ENCODE measurements at places on chromosomes 16 and 17.

- DNase-seq, result no peak
Measured at GRCh38 chr16:67184453-67184994, 761 bp upstream of the MATCAP1 start.

DNA sequence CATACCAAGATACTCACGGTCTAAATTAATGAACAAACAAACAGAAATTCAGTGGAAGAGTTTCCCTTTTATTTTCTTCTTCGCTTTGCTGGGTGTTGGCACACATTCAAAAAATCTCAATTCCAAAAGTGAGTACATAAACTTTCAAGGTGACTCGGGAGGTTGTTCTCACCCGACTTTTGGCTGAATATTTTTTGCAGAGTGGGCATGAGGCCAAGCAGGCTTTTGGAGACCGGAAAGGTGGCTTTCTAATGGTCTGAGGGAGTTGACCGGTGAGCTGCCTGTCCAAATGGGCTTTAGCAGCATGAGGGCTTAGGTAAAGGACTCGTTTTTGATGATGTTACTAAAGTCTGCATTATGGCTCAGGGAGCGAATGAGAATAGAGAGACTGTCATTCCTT is 318.7 kb downstream of the CPPED1 start:
- DNase-seq, result no peak

- DNase-seq, result no peak
Measured at GRCh38 chr16:82867485-82867884, 240.7 kb downstream of the CDH13 start.

GRCh38 chr17:28879886-28880571 is 17.5 kb downstream of the FLOT2 start:
- DNase-seq, result no peak

- peak; percentile 36 for DNase-seq
Measured at GRCh38 chr16:89827383-89828198, 684 bp upstream of the SPIRE2 start.

- no peak for DNase-seq
Measured at GRCh38 chr16:24908716-24909115, 63.0 kb downstream of the SLC5A11 start.

DNA sequence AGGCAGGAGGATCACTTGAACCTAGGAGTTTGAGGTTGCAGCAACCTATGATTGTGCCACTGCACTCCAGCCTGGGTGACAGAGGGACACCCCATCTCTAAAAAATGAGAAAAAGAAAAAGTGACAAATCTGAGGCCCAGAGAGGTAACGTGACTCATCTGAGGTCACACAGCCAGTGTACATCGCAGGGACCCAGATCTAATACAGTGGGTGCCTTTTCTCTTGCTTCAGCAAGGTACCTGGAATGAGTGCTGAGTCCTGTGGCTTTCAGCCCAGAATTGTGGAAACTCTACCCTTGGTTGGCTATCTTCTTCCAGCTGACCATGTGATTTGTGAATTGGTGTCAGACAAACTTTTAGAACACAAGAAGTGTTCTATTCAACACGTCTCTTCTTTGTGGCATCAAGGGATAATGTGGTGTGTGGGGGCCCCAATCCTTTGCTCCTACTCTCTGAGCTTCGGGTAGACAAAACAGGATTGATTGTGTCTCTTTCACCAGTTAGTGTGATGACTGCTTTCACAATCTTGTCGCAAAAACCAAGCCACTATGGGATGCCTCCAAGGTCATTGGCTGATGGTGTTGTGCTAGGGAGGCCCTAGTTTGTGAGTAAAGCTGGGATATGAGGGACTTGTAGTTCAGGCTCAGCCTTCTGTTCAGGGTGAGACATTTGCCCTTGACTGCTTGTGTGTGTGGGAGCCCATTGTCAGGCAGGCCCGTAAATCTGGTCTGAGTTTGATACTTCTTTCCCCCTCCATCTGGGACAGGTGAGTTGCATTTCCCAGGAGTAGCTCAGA is 71.0 kb downstream of the MSI2 start:
- no peak for DNase-seq

DNA sequence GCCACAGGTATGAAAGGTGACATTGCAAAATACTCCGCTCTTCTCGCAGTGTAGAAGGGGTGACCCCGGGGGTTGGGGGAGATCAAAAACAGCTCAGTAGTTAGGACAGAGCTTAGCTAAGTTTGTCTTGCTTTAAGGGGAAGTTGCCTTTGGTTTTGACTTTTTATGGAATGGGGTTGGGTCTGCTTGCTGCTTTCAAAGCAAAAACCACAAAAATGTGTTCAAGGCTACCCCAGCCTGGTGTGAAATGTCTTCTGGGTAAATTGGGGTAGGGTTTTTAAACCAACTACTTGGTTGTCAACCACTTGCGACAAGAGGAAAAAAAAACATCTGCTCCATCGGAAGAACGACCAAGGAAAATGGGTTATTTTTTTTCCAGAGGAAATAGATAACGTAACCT is 6.2 kb downstream of the FUS start:
- DNase-seq, result no peak

- peak; percentile 86 for DNase-seq
Measured at GRCh38 chr17:34254651-34255380, at the start of gene CCL2. TSS of gene CCL2 (plus strand) at chr17:34255285. CDS start at chr17:34255350, 65 bp downstream.

DNA sequence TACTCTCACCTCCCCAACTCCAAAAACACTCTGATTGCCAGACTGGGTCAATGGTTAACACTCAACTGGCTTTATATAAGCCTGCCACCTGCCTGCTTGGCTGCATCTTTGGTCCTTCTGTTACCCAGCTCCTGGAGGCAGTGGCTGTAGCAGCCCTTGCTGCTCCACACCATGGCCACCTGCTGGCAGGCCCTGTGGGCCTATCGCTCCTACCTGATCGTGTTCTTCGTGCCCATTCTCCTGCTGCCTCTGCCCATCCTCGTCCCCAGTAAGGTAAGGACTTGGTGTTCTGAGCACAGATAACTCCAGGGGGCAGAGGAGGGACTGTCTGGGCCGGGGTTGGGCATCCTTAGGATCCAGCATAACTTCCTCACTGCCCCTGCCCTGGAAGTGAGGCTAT is at the start of gene SLC13A2:
TSS of gene SLC13A2 (plus strand) at position 103 of the 400 bp plus-strand sequence. CDS start at position 172, 69 bp downstream.
- no peak for DNase-seq

- DNase-seq, result no peak
Measured at GRCh38 chr17:33615861-33616260, 322.8 kb upstream of the ASIC2 start.

- DNase-seq, result no peak
Measured at GRCh38 chr17:63476459-63476853, 405 bp upstream of the ACE start.

DNA sequence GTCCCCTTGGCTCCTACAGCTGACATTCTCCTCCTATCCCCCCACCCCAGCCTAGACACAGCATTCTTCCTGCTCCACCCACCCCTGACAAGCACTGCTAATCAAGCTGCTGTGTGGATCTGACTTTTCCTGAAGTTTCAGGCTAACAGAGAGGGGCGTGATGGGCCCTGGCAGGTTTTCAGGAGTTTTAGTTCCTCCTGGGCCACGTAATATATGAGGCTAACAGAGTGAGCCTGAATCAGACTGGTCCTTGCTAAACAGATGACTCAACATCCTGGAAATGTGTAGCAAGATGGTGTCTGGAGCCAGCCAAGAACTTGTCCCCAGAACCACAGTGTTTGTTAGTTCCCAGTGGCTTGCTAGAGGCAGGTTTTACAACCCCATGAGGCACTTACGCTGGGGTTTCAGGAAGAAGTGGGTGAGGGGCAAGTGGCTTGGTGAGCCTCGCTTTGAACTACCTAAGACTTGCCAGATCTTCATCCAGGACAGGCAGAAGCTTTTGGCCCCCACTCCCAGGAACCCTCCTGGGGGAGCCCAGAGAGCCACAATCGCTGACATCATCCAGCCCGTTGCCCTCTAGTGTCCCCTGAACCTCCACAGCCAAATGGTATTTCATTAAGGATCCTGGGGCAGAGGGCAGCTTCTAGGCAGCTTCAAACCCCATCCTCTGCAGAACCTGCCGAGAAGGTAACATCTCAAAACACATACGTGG is 15.9 kb downstream of the TMEM92 start:
- DNase-seq, result peak; percentile 98

GRCh38 chr17:81322271-81323082 is 27.4 kb upstream of the SLC38A10 start:
- peak; percentile 35 for DNase-seq

- no peak for DNase-seq
Measured at GRCh38 chr16:11636172-11636721, 32.0 kb upstream of the SNN start.

DNA sequence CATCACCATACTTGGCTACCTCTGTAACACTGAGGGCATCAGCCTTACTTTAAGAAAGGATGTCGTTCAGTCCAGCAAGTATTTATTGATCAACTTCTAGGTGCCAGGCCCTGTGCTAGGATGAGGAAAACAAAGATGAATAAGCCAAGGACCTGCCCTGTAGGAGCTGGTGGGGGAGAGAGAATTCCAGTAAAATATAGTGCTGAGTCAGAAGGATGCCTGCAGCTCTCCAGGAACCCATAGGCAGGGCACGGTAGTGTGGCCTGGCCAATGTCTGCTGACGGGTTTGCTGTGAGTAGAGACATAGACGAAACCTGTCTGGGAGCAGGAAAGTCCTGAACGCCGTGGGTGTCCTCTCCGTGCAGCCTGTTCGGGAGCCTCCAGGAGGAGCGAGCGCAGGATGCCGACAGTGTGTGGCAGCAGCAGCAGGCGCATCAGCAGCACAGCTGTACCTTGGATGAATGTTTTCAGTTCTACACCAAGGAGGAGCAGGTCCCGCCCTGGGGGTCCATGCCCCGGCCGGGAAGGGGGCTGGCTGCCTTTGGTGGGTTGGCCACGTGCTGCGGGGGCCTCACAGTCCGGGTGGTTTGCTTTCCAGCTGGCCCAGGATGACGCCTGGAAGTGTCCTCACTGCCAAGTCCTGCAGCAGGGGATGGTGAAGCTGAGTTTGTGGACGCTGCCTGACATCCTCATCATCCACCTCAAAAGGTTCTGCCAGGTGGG is 55.6 kb downstream of the USP43 start:
- peak; percentile 13 for DNase-seq

GRCh38 chr16:9077091-9077809 is 14.2 kb upstream of the HAPSTR1 start:
- peak; percentile 68 for DNase-seq

DNA sequence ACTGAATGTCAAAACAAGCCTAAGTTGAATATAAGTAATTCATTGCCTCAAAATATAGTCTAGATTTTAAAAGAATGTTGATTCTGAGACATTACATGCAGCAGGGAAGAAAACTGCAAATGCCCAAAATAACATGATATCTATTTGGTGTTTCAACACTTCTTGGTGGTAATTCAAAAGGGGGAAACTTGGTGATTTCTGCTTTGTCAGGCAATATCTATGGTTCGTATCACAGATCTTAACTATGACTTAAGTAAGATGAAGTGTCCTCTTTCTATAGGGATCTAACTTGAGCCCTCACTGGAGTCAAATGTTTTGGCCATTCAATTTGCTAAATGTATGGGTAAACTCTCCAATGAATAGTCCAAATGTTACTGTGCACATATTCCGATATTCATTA is 44.6 kb downstream of the GNA13 start:
- no peak for DNase-seq

GRCh38 chr17:30908717-30909420 is 2.8 kb upstream of the TEFM start:
- DNase-seq, result no peak

- no peak for DNase-seq
Measured at GRCh38 chr17:2058586-2059546, 4.0 kb downstream of the HIC1 start.

DNA sequence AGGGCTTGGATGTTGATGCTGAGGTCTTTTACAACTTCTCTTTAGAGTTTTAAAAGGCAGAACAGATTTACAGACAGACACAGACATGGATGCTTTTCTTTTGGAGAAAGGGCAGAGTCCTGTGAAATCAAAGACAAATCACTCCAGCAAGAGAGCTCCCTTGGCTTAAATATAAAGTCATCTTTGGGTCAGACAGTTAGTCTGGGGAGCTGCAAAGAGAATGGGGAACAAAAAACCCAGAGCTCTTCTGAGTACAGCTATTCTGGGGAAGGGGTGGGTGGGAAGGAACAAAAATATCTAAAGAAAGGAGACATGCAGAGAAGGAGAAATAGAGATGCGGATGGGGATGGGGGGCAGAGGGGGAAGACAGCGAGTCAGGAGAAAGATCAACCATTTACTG is 266.6 kb downstream of the XYLT1 start:
- DNase-seq, result no peak

- no peak for DNase-seq
Measured at GRCh38 chr16:81251871-81252270, 13.4 kb downstream of the BCO1 start.

- no peak for DNase-seq
Measured at GRCh38 chr16:31167315-31167714, 12.6 kb upstream of the FUS start.

DNA sequence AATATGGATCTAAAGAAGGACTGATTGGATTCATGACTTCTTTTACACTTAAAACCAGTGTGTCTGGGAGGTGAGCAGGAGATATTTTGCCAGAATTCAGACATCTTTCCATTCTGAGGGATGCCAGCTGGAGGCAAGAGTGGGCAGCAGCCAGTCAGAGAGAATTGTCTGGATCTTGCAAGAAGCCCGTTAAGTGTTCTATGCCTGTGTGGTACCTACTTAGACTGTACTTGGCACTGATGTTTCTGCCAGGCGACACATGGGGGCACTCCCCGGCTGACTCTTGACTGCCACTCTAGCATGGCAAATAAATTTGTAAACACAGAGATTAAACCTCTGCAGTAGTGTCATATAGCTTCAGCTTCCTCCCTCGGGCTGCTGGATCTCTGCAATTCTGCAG is 247.7 kb downstream of the UTP18 start:
- no peak for DNase-seq

DNA sequence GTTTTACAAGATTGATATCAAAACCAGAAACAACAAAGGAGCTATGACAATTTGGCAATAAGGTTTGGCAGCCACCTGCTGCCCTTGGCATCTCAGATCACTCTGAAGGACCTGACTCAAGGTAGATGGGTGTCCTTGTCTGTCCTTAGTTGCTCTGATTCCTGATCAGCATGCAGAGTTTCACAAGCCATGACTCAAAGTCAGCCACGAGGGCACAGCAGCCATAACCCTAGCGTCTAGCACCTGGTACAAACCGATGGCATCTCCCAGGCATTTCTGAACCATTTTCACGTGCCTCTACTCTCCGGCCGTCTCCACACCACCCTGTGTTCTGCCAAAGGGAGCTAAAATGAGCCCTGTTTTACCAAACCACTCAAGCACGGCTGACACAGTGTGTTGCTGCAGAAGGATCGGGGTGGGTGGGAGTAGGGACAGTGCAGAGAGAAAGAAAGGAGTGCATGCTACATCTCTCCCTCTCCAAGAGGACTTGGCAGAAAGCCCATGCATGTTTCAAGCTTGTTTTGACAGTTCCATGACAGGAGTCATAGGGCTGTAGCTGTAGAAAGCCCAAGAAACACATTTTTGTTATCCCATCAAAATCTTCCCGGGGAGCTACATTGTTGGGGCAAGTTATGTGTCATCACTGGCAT is 297.3 kb downstream of the ABCC12 start:
- DNase-seq, result no peak

DNA sequence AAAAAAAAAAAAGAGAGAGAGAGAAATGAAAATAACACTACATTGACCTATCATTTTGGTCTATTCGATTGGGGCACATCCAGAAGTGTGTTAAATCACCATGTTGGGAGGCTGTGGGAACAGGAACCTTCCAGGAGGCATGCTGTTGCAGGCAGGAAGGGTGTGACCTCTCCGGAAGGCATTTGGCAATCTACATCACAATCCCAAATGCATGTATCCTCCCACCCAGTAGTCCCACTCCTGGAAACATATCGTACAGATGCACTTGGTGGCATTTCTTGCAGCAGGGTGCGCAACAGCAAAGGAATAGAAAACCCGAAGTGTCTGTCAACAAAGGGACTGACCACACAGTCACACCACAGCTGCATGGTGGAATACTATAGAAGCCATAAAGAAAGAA is 7.9 kb downstream of the PLLP start:
- no peak for DNase-seq
